ENCODE measurements at places on chromosomes 4 and X.

DNA sequence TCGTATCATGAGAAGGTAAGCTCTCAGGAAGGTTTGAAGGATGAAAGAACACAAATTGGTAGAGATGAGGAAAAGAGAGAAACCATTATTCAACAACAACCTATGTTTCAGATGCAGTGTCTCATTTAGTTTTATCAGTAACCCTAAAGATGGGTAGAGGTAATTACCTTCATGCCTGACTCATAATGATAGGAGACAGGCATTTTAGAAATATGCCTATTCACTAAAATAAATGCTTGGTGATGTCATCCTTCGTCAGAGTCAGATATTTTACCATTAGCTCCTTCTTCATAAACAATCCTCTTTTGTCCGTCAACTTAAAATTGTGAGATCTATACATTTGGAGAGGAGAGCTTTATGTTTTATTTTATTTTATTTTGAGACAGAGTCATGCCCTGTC lies 21.5 kb upstream of the RNF150 start:
- no peak for DNase-seq

DNA sequence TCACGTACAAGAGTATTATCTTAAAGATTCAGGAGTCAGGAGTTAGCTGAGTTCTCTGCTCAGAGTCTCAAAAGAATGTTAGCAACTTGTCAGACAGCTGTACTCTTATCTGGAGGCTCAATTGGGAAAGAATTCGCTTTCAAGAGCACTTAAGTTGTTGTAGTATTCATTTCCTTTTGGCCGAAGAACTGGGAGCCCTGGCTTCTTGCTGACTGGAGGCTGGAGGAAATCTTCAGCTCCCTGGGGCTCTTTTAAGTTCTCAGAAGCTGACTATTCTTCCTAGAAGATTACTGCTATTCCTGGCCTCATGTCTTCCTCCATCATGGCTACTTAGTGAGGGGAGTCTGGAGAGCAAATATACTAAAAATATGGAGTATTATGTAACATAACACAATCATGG lies 587.2 kb downstream of the EPHA5 start:
- DNase-seq = no peak

DNA sequence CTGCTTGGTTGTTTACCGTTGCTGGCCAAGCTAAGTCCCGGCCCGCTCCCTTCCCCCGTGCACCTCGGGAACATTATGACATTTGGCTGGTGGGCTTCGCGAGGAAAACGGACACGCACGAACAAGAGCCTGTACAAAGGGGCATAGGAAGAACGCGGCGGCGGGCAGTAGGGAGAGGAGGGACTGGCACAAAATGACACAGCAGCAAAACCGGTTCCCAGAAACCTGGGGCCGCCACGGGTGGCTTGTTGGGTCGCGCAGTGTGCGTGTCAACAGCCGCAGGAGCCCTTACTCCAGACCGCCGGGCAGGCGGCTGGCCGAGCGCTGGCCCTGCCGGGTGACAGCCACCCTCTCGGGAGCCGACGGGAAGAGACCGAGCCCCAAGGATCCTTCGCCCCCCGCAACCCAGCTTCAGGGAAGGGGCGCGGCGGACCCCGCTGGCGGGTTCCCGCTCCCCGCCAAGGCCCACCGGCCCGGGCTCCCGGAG lies 1.6 kb upstream of the LIN54 start:
- DNase-seq = no peak

DNA sequence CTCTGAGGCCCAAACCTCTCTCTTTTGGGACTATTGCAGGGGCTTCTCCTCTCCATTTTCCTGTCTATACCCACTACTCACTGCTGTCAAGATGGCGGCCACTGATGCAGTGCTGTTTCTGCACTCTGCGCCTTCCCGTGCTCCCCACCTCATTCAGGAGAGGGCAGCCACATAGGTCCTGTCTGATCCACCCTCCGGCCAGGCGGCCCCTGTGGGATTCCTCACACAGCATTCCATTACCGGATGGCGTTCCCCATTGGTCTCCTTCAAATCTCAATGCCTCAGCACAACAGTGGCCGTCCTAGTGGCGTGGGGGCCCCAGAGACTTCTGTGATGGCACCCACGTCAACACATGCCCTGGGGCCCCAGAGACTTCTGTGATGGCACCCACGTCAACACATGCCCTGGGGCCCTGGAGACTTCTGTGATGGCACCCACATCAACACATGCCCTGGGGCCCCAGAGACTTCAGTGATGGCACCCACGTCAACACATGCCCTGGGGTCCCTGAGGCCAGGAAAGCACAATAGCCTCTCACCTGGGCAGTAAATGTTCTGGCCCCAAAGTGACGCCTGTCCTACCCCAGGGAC lies 7.3 kb downstream of the SPON2 start:
- no peak for DNase-seq

DNA sequence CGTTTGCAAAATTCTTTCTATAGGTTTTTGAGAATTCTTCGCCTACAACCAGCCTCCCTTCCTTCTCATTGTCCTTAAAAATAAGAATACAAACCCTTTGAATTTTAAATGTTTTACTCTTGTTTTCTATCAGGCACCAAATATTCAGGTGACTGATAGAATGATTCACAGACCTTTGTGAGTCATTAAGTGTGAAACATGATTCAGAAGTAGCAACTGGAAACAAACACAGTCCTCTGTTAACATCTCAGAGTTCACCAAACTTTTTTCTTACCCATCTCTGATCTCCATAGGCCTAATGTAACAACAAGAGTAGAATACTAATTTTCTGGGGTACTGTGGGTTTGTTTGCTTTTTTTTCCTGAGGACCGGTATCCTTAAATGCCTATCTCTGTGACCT lies 63.4 kb upstream of the MAB21L2 start:
- DNase-seq = no peak

GRCh38 chrX:107506596-107507031 lies 57.2 kb downstream of the FRMPD3 start:
- no peak for DNase-seq

DNA sequence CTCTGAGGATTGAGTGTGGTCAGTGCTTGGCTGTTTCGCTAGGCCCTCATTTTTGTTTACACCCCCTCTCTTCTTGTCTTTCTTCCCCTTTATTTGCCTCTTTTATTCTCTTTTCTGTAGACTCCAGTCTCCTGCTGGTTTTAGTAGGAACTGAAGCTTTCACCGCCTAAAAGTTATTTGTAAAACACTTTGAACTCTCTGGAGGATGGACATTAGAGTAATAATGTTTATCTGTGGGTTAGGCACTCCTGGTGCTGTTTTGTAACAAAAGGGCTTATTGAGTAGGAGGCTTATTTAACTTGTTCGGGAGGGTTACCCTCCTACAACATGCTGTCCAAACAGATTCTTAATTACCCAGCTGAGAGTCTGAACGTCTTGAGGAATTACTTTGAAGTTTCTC lies 1.6 kb upstream of the ARHGAP10 start:
- DNase-seq = no peak

- no peak for DNase-seq
These were observed 23.6 kb upstream of the GPRIN3 start for GRCh38 chr4:89331197-89331596.

DNA sequence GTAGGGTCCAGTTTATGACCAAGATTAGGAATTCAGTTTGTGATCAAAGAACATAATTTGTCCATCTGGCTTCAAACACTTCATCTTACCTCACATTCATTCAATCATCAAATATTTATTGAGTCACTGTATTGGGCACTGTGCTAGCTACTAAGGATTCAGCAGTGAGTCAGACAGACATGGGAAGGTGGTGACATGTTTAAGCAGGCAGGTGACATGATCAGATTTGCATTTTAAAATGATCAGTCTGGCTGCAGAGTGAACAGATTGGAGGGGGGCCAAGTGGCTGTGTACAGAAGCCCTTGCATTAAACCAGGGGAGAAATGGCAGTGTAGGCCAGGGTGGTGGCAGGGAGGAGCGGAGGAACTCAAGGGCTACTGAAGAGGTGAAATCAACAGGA lies 25.1 kb upstream of the APLN start:
- no peak for DNase-seq

DNA sequence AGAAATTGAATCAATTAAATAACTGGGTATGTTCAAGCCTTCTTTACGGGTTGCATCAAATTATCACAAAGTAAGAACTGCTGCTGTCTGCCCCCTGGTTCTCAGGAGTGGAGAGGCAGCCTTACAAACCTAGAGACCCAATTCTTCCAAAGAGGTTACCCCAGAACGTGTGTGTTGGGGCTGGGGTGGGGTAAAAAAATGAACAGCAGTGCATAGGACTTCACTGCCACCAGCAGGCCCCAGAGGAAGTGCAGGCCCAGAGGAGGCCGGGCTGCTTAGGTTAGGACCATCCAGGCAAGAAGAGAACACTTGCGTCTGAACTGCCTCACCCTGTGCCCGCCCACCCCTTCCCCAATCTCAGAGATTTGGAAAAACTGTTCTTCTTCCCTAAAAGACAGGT lies 1.5 kb upstream of the NWD2 start:
- no peak for DNase-seq

DNA sequence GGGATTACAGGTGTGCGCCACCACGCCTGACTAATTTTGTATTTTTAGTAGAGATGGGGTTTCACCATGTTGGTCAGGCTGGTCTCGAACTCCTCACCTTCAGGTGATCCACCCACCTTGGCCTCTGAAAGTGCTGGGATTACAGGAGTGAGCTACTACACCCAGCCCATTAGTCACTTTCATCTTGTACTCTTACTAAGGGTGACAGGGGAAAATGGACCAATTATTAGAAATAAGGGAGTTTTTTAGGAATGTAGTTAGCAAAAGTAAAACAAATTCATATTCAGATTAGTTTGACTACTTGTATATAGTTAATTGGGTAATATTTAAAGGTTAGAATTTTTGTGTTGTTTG lies 26.1 kb downstream of the SMARCA5 start:
- DNase-seq = no peak

DNA sequence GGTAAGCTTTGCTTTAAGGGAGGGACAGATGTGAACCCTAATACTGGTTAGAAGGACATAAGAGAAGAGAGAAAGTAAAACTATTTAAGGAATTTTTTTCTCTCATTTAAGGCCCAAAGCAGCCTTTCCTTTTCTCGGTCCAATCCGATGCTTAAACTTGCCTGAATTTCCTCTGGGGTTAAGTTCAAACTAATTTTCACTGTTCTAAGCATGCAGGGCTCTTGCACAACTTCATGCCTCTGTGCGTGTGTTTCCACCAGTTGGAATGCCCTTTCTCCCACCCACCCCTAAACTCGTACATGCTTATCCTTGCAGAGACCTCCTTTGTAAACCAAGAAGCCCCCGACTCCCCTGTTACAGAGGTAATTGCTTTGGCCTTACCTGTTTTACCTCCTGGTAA lies 204.7 kb downstream of the CBR4 start:
- DNase-seq = no peak

GRCh38 chr4:118353534-118354030 lies 779 bp upstream of the PRSS12 start:
- DNase-seq = no peak

DNA sequence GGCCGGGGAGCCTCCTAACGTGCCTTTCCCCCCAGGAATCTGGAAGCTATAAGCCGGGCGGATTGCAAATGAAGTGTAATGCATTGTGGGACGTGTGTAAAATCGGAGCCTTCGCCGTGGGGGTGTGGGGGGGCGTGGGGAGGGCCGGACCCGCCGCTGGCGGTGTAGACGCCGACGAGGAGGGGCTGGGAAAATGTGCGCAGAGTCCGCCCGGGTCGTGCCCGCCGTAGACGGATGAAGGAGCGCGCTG lies 1.3 kb downstream of the STOX2 start:
- DNase-seq = no peak

DNA sequence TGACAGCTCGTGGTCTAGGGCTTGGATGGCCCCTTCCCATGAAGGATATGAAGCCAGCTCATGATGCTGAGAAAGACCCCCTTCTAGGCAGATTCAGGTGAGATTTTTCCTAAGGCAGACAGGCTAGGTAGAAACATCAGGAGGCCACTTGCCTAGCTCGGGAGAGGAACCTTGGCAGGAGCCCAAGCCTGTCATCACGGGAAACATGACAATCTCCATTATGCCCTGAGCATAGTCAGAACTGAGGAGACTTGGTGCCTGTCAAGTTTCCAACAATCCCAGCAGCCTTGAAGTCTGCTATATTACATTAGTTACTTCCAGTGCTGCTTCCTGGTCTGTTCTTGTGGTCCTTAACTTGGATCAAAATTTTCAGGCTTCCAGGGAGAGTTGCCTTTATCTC lies 18.7 kb upstream of the WDR1 start:
- DNase-seq = no peak

DNA sequence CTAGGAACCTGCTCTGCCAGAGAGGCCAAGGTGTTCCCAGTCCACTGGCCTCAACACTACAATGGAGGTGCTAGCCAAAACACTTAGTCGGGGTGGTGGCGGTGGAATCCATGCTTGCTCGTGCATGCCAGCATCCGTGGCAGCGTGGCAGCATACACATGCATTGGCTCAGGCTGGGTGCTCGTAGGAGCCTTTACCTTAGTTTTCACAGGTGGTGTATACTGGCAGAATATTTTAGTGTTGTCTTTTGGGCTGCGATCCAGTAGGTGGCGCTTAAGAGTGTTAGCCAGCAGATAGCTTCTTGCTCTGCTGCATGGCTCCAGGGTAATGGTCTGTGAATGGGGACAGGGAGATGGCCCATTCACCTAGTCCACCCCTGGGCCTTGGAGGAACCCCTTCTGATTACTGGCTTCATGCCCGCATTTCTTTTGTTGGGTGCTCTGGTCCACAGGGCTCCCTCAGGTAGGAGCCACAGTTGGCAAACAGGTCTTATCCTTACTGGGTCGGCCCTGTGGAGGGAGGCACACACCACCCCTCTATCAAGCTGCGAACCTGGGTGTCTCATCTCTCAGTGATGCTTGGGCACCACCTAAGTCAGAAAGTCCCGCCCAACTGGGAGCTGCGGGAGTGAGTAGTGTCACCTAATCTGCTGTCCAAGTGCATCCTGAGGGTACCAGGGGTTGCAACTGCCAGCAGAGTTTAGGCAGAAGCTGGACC lies 40.0 kb downstream of the RIPPLY1 start:
- no peak for DNase-seq

DNA sequence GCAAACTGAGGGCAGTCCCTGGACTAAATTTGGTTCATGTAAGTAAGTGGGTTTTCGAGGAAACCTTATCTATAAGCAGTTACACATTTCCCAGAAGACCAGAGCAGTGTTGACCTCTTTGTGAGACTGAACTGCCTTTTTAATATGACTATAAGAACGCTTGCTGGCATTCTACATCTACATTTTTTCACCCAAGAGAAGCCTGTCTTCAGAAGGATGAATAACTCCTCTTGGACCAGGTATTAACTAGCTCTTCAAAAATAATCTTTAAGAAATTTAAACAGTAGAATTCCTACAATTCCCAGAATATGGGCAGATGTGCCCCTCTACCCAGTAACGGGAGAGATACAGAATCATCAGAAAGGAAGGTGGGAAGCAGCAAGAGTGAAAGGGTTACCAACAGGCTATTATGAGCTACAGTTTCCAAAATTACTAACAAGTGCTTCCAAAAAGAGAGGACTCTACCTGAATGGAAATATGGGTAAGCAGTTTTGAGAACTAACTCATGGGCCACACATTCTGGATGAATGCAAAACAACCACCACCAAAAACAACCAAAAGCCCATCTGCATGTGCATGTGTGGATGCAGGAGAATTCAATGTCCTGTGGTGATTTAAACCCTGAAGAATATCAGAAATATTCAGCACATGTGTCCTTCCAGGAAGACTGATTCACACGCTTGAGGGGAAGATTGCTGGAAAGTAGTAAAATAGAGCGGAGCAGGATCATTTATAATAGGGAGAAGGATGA lies 17.4 kb downstream of the BBS12 start:
- no peak for DNase-seq
